Stimulated activated CD4-positive, alpha-beta T cell treated with anti-CD3 and anti-CD28 coated beads, TNF-alpha, amount 100 ng/mL, for 24 hours (primary cell): ENCODE measurements at places on chromosomes 1 and 21.

DNA sequence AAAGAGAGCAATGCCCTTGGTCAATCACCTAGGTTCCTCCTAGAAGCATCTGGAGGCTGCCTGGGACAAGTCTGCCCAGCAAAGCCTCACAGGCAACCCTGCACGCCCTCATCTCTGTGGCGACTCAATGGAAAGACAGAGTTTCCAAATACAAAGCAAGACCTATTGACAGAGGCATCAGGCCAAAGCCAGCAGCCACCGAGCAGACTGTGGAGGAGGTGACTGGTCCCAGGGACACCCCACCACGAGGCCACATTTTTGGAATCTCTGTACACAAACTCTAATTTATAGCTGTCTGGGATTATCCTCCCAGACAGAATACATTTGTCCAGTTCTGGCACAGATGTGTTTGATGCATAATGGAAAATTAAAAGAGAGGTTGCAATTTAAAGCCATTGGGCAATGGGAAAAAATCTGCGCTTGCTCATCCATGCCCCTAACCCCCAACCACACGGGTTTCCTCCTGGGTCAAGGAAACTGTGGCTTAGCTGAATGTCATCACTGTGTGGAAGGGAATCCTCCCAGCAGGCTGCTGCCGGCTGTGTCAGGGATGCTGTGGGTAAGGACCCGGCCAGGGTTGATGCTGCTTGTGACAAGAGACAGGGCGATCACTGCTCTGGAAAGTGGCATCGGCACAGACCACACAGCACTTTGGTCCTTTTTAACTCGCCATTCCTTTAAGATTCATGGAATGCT, 14.3 kb downstream of the TSPAN2 start:
- no peak for DNase-seq

DNA sequence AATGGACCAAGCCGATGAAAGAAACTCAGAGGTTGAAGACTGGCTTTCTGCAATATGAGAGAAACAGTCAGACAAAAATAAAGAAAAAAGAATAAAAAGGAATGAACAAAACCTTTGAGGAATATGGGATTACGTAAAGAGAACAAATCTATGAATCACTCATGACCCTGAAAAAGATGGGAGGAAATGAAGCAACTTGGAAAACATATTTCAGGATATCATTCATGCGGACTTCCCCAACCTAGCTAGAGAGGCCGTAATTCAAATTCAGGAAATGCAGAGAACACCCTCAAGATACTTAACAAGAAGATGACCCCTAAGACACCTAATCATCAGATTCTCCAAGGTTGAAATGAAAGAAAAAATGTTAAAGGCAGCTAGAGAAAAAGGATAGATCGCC, 705.3 kb upstream of the CHRM3 start:
- no peak for DNase-seq

GRCh38 chr1:198187973-198188588, 31.3 kb downstream of the NEK7 start:
- DNase-seq = no peak

- DNase-seq = no peak
Observed at GRCh38 chr1:119984771-119985170, 84.7 kb downstream of the NOTCH2 start.

- DNase-seq = no peak
Observed at GRCh38 chr1:41957568-41957967, 38.8 kb upstream of the HIVEP3 start.

DNA sequence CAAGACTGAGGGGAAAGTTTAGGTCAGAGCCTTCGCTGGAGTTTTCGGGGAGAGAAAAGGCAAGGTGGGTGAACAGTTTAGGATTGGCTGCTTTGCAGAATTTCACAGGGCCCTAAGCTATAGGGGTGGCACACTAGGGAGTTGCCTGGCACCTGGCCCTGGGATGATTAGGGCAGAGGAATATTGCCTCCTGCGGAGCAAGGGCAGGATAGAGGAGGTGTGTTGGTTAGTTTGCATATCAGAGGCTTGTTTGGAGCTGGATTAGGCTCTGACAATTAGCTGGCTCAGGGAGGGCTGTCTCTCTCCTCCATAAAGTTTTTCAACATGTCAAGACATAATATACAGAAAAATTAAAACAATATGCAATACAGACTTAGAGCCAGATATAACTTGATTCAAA, 436.4 kb downstream of the DISC1 start:
- no peak for DNase-seq

GRCh38 chr1:202624781-202625108, 85.5 kb downstream of the SYT2 start:
- DNase-seq = no peak

- DNase-seq = no peak
Observed at GRCh38 chr1:21244986-21245687, 45.1 kb downstream of the ECE1 start.

DNA sequence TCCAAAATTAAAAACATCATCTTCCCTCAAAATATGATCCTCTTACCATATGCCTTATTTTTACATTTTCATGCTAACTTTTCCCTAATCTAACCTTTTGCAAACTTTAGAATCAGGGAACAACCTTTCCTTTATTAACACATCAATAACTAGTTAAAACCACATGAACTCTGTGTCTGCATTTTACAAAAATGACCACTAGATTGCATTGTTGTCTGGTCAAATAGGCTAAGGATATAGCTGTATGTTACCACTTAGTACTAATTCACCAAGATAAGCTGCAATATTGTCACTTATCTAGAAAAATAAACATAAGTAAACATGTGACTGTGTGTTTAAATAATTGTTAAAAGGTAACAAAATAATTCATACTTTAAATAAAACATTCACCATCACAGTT, 82.3 kb downstream of the DENND1B start:
- no peak for DNase-seq

GRCh38 chr1:22104094-22104493, 38.8 kb downstream of the WNT4 start:
- DNase-seq = peak; percentile 15

- no peak for DNase-seq
Observed at GRCh38 chr1:223352944-223353343, 11.0 kb downstream of the SUSD4 start.

GRCh38 chr1:63645317-63645716, 52.1 kb downstream of the PGM1 start:
- no peak for DNase-seq

DNA sequence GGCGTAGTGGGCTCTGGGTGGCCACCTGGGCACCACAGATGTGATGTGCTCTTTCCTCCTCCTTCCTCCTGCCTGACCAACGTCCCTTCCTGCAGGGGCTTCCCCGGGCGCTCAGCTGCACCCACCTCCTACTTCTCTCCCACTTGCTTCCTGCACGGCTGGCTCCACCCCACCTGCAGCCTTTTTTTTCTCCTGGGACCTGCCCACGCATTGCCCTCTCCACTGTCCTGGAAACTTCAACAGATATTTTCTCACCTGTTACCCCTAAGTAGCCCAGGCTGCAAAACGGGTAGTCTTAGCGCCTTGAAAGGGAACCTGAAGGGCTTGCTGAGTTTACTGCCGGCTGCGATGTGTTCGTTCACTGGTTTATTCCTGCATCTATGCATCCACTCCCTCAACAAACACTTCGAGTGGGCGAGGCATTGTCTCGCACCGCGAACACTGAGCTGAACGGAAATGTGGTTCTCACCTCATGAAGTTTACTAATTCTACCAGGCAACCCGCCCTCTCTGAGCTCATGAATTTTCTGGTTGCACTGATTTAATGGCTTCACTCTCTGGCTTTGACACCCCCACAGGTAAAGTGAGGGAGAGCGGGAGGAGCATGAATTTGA, 23.6 kb downstream of the ZBTB18 start:
- DNase-seq = peak; percentile 18

DNA sequence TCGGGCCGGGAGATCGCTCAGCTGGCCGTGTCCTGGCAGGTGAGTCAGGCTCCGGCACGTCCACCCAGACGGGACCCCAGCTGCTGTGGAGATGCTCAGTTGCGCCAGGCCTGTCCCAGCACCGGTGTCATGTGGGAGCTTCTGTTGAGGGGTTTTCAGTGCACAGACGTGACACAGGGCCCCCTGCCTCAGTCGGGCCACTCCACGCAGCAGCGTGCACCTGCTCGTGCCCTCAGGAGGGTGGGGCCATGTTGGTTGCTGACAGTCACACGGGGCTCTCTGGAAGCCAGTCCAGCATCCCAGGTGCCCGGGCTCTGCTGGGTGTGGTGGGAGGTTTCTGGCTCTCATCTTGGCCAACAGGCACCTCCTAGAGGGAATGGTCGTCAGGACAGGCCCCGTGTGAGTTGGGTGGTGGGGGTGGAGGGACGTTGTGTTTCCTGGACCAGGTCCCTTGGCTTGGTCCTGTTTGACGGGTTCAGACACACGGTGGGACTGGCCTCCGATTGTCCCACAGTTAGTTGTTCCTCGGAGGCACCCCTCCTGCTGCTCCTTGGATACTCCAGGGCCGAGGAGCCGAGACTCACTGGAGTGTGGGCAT, 19.2 kb downstream of the ATAD3B start:
- DNase-seq = no peak

DNA sequence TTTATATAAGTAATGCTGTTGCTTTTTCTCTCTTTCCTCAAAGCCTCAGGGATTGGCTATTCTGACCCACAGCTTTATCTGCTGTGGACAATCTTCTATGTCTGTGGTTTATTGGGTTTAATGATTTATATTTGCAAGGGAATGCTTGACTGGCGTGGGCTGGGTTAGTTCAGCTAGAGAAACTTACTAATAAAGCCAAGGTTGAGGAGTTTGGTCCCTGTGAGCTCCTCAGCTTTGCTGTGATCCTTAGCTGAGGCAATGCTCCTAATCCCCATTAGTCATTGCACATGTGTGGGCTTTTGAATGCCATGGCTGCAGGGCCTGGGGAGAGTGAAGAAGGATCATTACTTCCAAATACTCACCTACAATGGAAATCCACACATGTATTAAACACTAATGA, 179.3 kb downstream of the ZNF326 start:
- DNase-seq = no peak

DNA sequence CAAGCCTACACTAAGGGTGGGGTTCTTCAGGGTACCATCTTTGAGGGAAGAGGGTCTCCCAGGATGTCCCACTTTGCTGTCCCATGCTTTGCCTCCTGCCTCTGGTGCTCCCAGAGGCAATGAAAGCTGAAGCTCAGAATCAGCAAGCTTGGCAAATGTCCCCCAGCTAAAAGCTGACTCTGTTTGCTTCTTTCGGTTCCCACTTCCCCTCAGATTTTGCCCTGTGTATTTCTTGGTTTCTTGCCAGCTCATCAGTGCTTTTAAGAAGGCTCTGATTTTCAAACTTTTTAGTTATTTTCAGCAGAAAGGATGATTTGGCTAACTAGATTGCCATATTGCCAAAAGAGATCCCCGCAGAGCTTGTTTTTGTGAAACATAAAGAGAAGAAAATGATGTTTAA, 33.1 kb upstream of the COG2 start:
- DNase-seq = no peak

- DNase-seq = no peak
Observed at GRCh38 chr1:247111259-247111699, 7.1 kb upstream of the ZNF669 start.

GRCh38 chr1:241624935-241625334, 15.2 kb downstream of the CHML start:
- DNase-seq = no peak
